Osteoblast (primary cell): ENCODE measurements at places on chromosomes 3 and 15. TPM values are rescaled to one million over a fixed set of nuclear protein-coding genes. Genes with fewer than 3 reads are reported as not detected.

ILDR1 gene
- total RNA-seq: not detected in 2 replicates

DNA sequence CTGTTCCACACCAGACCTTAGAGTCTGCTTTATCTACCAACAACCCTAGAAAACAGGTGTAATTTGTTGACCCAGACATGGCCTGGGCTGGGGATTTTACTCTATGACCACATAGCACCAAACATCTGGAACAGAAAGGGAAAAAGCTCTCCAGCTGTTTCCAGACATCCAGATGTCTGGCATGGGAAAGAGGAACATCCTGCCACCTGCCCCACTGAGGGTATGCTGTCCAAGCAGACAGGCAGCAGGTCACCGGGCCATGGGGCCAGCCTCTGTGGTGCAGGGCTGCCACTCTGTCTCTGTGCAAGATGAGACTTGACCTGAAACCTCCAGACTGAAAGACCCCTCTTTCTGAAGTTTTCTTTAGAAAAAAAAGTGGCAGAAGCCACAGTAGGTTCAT is 359.3 kb upstream of the ICE2 start:
- H3K4me3 ChIP-seq: no peak overlapping the region
- no peak overlapping the region for H3K27ac ChIP-seq
- H3K27me3 ChIP-seq: no peaks in the 10 kb centered on the region
- no peak for DNase-seq
- H3K36me3 ChIP-seq: no peaks in the 10 kb centered on the region
- H3K4me1 ChIP-seq: peaks cover 7% of the 10 kb centered on the region

DNA sequence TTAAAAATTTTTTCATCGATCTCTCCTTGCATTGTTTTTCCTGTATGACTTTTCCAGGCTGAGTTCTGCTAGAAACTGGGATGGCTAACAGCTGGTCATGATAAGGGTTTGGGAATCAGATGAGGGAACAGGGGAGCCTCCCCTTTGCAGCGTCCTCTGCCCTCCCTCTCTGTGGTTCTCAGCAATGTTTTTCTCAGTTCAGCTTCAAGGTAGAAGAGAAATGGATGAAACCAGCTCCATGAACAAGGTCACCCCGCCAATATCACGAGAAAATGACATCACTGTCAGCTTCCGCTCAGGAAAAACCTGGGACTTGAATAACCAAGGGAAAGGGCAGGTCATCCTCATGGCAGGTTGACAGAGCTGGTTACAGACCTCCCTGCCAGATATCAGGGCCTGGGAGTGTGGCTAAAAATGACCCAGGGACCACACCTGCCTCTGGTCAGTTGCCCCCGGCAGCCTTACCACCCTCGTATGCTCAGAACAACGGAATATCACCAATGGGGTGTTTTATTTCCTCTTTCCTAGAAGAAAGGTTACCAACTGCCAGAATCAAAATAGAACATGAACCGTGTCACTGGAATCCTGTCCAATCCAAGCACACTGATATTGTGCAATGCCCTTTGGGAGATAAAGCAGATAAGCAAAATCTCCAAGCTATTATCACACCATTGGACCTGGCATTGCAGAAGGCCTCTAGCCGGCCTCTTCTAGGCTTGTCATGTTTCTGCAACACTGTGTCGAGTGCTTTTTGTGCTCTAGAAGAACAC is 26.1 kb downstream of the LSM3 start:
- H3K27ac ChIP-seq: peak overlapping the region; percentile 70
- peaks cover 72% of the 10 kb centered on the region for H3K4me1 ChIP-seq
- H3K27me3 ChIP-seq: no peaks in the 10 kb centered on the region
- H3K36me3 ChIP-seq: no peaks in the 10 kb centered on the region
- H3K4me3 ChIP-seq: no peak overlapping the region

DNA sequence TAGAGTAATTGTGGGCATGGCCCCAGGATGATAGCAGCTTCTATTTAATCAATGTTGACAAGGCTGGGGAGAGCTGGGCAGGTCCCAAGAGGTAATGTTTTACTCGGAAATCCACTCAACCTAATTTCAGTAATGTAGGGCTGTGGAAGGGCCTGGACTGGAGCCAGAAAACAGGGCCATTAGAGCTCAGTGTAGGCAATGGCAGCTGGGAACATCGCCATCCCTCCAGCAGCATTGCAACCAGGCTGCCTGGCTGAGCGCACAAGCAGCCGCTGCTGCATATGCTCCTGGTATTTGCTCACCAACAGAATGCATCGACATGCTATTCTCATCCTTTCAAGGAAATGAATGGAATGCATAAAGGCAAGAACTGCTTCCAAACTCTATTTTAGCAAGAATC is 90.0 kb downstream of the GAP43 start:
- peak overlapping the region; percentile 16 for H3K27ac ChIP-seq
- DNase-seq: no peak
- H3K27me3 ChIP-seq: no peaks in the 10 kb centered on the region
- no peaks in the 10 kb centered on the region for H3K36me3 ChIP-seq
- peaks cover 26% of the 10 kb centered on the region for H3K4me1 ChIP-seq
- H3K4me3 ChIP-seq: no peak overlapping the region

- H3K36me3 ChIP-seq: no peaks in the 10 kb centered on the region
- no peaks in the 10 kb centered on the region for H3K27me3 ChIP-seq
- DNase-seq: no peak
- no peak overlapping the region for H3K4me3 ChIP-seq
- peaks cover 7% of the 10 kb centered on the region for H3K4me1 ChIP-seq
These were observed 29.4 kb upstream of the ATP8B4 start for GRCh38 chr15:50148362-50148963.

DNA sequence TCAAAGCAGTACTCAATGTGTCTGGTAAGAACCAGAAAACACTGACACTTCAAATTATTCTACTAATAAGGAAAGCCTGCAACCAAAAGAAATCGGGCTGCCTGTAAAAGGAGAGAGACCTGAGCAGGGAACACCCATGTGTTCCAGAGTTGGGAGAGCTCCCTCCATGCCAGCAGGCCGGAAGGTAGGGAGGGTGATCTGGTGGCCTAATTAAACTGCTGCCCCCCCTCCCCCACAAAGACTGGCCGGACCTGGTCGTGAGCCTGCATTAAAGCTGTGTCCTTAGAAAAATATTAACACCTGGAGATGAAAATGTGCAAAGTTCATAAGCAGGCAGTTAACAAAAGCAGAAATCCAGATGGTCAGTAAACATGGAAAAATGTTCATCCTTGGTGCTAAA is 170.6 kb upstream of the BHLHE40 start:
- H3K27ac ChIP-seq: no peak overlapping the region
- H3K4me3 ChIP-seq: no peak overlapping the region
- no peaks in the 10 kb centered on the region for H3K4me1 ChIP-seq
- no peaks in the 10 kb centered on the region for H3K36me3 ChIP-seq

SH2D7 gene
- total RNA-seq: not detected in 2 replicates

DNA sequence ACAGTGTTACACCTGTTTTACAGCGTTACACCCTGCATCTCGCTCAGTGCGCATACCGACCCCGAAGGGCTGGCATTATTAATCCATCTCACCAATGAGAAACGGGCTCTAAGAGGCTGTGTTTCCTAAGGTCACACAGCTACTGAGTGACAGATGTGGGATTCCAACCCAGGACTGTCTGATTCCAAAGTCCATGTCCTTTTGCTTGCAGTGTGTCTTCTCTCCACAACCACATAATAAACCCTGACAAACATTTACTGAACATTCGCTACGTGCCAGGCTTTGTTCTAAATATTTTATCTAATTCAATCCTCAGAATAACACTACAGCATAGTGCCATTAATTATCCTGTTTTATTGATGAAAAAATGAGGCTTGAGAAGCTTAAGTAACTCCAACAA is 79.1 kb downstream of the RAB11A start:
- H3K4me3 ChIP-seq: no peak overlapping the region
- H3K27ac ChIP-seq: no peak overlapping the region
- no peak for DNase-seq
- peaks cover 25% of the 10 kb centered on the region for H3K27me3 ChIP-seq
- H3K36me3 ChIP-seq: no peaks in the 10 kb centered on the region
- H3K4me1 ChIP-seq: no peaks in the 10 kb centered on the region

KCNMB2 gene
- total RNA-seq: 0.29 and 1.1 TPM in 2 replicates

DNA sequence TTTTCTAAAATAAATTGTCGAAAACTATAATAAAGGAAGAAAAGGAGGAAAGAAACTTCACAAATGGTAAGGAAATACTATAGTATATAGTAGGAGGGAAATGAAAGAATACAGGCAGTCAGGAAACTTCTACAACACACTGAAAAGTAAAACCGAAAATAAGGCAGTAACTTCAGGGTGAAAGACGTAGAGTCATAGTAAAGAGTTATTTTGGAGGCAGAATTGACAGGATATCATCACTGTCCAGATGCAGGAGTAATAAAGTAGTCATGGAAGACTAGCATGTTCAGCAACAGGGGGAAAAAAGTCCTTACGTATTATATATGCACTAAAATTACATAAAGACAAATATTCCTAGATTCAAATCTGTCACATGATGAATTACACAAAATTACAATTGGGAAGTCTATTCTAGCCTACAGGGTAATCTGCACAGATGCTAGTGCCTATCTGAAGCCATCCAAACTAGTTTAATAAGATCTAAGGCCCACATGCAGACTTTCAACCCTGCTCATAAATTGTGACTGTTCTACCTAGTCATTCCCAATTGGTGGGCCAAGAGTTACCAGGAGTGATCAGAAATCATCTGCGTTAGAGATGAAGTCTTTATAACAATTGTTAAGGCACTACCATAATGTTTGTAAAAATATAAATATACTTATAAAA is 14.0 kb downstream of the VPS13C start:
- DNase-seq: no peak
- H3K27ac ChIP-seq: no peak overlapping the region
- no peaks in the 10 kb centered on the region for H3K27me3 ChIP-seq

FBXL22 gene
- total RNA-seq: 0.59 and 1.8 TPM in 2 replicates
